NCI-H774 (cell line): ENCODE measurements at places on chromosomes 12 and 14.
A peak's percentile ranks its signal among the peaks of the same experiment; 100 is the strongest.

DNA sequence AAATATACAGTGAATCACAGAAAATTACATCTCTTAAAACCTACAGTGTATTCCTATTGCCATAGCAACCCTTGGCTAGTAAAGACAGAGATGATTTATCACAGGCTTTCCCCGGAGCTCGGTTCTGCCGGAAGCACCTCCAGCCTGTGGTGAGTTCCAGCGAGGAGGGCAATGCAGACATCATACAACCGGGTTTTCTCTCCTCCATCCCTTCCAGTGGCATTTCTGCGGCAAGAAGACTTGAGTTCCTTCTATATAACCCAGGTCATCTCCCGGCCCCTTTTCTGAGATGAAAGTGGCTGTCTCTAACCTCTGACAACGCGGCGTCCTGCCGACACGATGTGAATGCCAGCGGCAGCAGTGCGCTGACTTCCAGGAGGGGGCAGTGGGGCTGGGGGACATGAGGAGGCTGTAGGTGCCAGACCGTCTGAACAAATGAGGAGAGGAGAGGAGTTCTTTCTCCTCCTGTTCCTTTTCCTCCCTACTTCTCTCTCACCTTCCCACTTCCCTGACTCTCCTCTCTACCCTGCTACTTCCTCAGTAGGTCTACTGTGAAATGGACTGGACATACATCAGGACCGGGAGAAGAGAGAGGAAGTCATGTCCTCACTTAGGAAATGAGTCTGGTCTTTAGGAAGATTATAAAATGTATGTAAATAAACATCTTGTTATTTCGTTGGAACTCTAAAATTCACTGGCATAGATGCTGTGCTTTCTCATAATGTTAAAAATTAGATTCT lies 68.6 kb upstream of the MAX start:
- no peak for DNase-seq

DNA sequence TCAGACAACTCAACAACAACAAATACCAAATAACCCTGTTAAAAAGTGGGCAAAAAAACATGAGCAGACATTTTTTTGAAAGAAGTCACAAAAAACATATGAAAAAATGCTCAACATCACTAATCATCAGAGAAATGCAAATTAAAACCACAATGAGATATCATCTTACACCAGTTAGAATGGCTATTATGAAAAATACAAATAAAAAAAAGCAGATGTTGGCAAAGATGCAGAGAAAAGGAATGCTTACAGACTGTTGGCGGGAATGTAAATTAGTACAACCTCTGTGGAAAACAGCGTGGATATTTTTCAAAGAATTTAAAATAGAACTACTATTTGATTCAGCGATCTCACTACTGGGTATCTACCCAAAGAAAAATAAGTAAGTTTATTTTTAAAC lies 114.0 kb downstream of the SLC38A4 start:
- no peak for DNase-seq

DNA sequence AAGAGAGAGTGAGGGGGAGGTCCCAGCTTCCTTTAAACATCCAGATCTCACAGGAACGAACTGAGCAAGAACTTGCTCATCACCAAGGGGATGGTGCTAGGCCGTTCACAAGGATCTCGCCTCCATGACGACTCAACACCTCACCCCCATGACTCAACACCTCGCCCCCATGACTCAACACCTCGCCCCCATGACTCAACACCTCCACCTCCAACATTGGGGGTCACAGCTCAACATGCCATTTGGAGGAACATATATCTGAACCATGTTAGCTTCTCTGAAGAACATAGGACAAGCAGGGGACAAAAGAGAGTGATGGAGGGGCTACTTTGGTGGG lies 66.0 kb upstream of the LHX5 start:
- no peak for DNase-seq

DNA sequence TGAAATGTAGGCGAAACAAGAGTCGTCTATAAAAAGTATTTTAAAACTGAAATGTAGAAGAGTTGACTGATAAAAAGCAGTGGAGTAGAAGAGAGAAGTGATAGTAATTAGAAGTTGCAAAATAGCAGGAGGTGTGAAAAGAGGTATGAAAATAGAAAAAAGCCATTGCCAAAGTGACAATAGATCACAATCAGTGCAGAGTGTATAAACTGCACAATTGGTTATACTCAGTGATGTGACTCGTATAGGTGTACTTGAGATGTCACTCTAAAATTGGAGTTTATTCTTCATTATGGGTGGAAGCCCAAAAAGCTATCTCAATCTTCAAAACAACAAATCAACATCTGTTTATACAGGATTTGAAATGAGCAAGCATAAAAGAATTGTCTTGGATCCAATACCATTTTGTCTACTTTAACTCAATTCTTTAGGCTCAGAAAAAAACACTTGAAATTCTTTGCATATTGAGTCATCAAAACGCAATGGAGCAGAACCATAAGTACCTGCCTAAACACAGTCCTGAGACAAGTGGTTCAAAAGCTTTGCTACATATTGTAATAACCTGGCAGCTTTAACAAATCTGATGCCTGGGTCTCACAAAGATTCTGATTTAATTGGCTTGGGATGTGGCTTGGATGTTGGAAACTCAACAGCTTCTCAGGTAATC lies 8.8 kb downstream of the IKBIP start:
- peak; percentile 12 for DNase-seq

- no peak for DNase-seq
Measured at GRCh38 chr14:100440758-100441203, 117.6 kb downstream of the SLC25A47 start.

- DNase-seq = no peak
Measured at GRCh38 chr14:72315714-72316113, 383.5 kb downstream of the RGS6 start.

DNA sequence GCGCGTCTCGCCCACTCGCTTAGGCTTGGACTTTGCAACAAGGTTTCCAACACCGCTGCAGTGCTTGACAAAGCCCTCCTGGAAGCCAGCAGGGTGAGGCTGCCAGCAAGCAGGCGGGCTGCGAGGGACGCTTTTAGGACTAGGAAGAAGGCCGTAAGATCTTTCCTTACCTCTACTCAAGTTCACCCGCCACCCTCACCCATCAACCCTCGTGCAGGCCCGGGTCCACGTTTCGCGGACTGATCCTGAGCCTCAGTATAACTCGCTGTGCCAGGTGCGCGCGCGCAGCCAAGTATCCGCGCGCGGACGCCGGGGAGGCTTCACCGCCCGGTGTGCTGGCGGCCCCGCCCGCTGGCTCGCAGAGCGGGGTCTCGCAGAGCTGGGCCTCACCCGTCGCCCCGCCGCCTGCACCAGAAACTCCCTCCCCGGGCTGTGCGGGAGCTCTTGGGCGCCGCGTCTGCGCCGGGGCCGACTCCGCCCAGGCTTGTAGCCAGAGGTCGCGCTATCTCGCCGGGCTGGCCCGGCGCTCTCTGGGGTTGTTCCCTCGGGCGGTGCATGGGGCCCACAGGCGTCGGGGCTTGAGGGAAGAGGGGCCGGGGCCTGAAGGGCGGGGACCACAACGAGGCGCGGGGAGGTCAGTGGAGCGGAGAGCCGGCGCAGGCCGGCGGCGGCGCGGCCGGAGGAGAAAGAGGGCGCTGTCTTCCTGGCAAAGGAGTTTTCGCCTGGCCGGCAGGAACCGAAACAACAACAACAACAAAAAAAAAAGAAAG lies 7.6 kb upstream of the SIX1 start:
- peak; percentile 42 for DNase-seq

- no peak for DNase-seq
Measured at GRCh38 chr14:75454963-75455546, 27.2 kb downstream of the JDP2 start.

GRCh38 chr12:43973385-43973784 lies 137.5 kb downstream of the TMEM117 start:
- no peak for DNase-seq

DNA sequence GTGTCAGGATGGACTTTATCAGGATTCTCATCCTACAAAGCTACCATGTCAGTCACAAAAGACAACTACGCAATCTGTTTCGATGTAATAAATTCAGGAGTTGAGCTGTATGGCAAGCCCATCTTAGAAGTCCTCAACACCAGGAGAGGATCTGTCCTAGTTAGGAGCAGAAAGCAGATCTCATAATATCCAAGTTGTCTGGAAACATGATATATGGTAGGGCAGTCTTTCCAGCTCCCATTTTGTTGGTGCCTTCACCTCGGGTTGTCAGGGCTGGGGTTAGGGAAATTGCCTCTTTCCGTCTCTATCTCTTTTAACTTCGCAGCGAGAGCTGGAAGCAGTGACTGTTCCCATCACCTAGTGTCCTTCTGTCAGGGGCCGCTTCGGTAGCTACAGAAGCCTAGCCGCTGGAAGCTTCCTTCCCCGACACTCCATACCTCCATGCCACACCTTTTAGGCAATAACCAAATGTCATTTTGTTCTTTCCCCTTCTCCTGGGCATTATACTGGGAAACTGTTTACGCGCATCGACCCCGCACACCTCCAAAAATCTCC lies 1.4 kb downstream of the NIN start:
- no peak for DNase-seq

DNA sequence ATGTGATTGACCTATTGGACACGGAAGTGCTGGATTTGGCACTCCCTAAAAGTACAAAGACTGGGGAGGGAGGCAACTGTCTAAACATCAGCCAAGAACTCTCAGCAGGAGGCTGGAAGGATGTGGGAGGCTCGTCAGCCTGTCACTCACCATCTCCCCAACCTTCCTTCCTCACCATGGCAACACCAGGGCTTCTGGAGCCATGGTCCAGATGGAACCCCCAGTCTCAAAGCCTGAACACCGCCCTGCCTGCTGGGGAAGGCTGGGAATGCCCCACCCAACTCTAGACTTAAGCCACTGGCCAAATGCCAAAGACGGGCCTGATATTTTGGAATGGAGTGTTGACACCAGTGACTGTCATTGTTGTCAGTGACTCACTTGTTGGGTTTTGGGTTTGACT lies 55.3 kb downstream of the GALNT16 start:
- no peak for DNase-seq

- DNase-seq = no peak
Measured at GRCh38 chr14:54606178-54606577, 39.2 kb downstream of the SAMD4A start.
